ENCODE measurements at places on chromosomes 1 and 21. TPM values are rescaled to one million over a fixed set of nuclear protein-coding genes. Genes with fewer than 3 reads are reported as not detected.

The LAMC1 gene
- total RNA-seq: 26.9 TPM

The JMJD4 gene
- total RNA-seq: 10.2 TPM

The TSPEAR gene
- total RNA-seq: 0.08 TPM

The PSRC1 gene
- 10.9 TPM for total RNA-seq

The LCA5L gene
- 0.80 TPM for total RNA-seq

The PRMT2 gene
- total RNA-seq: 71.1 TPM

The EPHA8 gene
- total RNA-seq: 0.48 TPM

The CFAP107 gene
- not detected for total RNA-seq

The FAM177B gene
- total RNA-seq: 0.64 TPM

The HENMT1 gene
- 2.2 TPM for total RNA-seq

The B4GALT2 gene
- total RNA-seq: 40.1 TPM

The RAD54L gene
- total RNA-seq: 5.2 TPM

The GBP4 gene
- total RNA-seq: 1.0 TPM

The OLIG2 gene
- total RNA-seq: not detected

The FNDC10 gene
- 5.7 TPM for total RNA-seq

The CCDC18 gene
- total RNA-seq: 4.3 TPM

The SLAMF9 gene
- 0.28 TPM for total RNA-seq

The IGSF21 gene
- total RNA-seq: not detected

The SLC44A5 gene
- total RNA-seq: 0.60 TPM

The UMODL1 gene
- 0.08 TPM for total RNA-seq

The PRMT6 gene
- total RNA-seq: 9.0 TPM

The SLFNL1 gene
- 0.08 TPM for total RNA-seq

The BACE2 gene
- 39.6 TPM for total RNA-seq

The LY9 gene
- total RNA-seq: 0.20 TPM

The SPATA17 gene
- 1.00 TPM for total RNA-seq

The RNF207 gene
- 10.8 TPM for total RNA-seq

The SPRR1B gene
- 2,894 TPM for total RNA-seq

The ICOSLG gene
- total RNA-seq: 2.6 TPM

The MPL gene
- total RNA-seq: 0.48 TPM

The RIPPLY3 gene
- total RNA-seq: not detected

The EDARADD gene
- 4.3 TPM for total RNA-seq

The SPRR2G gene
- 0.68 TPM for total RNA-seq

The SLC6A9 gene
- total RNA-seq: 46.7 TPM

The ETNK2 gene
- 2.8 TPM for total RNA-seq

The LYPD8 gene
- not detected for total RNA-seq

The MRAP gene
- not detected for total RNA-seq

The IL24 gene
- total RNA-seq: 0.12 TPM

The SMCP gene
- total RNA-seq: not detected

The CFAP141 gene
- not detected for total RNA-seq

The SIM2 gene
- 18.3 TPM for total RNA-seq

The AURKAIP1 gene
- 117 TPM for total RNA-seq

The HPCA gene
- not detected for total RNA-seq

Data from esophagus mucosa (tissue), 1 donor.